Breast epithelium (tissue), 4 donors: ENCODE measurements at places on chromosomes 1 and 21.
A peak's percentile ranks its signal among the peaks of the same experiment; 100 is the strongest.

GRCh38 chr1:209162651-209163050, 420.9 kb upstream of the CAMK1G start:
- DNase-seq = no peak

DNA sequence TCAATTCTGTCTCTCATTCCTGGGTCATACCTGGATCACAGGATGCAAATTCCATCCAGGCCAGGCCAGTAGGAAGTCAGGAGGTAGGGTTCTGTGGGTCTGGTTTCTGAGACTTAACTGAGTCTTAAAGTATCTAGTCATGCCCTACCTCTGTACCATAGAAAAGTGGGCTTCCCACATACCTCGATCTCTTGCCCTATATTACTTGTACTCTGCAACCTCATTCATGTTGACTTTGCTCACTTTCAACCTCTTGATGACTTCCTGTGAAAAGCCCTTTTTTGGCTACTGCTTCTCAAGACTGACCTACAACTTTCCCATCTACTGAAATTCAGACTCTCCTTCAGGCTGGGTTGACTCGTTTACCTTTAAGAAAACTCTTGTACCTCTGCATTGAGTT, 128.9 kb upstream of the C8B start:
- DNase-seq = no peak

DNA sequence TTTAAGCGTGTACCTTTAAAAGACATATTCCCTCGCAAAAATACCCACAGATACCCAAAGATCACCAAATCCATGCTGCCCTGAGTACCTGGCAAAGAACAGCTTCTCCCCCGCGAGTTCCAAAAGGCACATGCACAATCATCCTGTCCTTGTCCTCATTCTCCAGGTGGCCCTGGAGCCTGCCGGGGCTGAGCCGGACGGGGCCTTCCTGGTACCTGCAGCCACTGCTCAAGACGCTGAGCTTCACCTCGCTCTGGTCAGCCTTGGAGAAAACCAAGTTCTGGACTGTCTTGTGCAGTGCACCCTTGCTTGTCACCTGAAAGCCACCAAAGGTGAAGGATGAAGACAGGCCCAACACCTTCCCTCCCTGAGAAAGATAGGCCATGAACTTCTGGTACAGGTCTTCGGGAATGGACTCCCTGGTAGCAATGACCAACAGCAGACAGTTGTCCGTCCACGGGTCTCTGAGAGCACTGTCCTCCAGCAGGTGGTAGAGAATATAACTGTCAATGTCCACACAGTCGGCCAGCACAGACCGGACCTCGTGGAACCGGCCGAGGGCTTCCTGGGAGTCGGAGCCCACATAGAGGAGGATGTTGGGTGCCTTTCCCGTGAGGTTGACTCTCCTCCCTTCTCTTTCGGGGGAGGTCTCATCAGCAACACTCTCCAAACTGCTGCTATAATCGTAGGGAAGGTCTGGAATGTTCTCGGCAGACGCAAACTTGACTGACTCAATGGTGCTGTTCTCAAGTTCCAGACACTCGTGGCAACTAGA, 29.9 kb downstream of the HLCS start:
- DNase-seq = no peak

GRCh38 chr21:45515241-45516061, 26.8 kb downstream of the SLC19A1 start:
- no peak for DNase-seq

GRCh38 chr1:234004591-234004990, 100.1 kb downstream of the SLC35F3 start:
- no peak for DNase-seq

- no peak for DNase-seq
Measured at GRCh38 chr1:171570295-171570694, 51.7 kb upstream of the MYOCOS start.

DNA sequence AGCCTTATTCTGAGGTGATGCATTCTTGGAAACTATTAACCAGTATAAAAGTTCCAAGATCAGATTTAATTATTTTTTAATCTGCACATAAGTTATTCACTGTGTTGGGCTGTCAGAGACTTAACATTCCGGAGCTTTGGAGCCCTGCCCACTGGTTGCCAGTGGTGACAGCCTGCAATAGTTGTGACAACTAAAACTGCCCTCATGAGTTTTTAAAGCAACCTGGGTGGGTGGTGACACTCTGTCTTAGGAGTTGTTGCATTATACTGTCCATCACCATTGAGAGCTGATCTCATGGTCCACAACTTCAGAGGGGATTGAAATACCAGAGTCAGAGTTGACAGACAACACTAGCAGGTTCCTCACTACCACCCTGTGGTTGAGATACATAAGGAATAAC, 653.9 kb upstream of the USP24 start:
- peak; percentile 52 for DNase-seq

DNA sequence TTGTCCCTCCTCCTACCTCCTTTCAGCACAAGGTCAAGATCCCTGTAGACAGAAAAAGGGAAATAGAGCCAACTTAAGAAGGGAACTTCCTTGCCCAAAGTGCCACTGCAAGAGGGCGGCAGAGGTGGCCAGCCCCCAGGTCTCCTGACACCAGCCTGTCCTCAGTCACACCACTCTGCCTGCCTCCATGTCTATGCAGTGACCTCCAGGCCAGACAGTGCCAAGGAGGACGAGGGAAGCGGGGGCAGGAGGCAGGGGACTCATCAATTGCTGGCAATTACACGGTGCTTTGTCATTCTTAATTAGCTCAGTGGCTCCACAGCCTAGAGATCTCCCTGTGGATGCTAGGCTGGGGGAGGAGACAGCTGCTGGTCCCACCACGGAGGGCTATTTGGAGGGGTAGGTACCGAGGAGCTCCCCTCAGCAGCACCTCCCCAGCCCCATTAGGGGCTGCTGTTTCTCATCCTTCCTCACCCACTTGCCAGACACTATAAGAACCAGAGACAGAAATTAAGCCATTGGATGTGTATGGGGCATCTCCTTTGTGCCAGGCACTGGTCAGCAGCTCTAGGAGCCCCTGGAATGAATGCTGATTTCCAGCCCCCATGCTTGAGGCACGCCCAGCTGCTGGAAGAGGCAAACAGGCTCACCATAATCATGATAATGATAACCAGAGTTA, 6.1 kb upstream of the LDLRAP1 start:
- DNase-seq = no peak

- no peak for DNase-seq
Measured at GRCh38 chr1:171357179-171357578, 43.2 kb downstream of the FMO4 start.

DNA sequence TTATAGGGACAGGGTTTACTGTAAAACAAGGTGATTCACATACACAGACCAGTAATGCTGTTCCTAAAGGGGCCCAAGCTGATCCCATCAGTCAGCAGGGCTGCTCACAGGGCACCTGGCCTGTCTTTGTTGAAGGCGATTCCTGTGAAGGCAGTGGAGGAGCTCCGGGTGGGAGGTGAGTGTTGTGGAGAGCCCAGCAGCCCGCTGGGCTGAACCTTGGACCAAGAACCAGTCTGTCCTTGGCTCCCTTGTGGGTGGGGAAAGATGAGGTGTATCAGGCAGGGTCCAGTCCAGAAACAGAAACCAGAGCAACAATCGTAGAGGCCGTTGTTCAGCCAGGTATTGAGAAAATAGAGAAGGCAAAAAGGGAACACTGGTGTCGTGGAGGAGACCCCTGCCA, 12.5 kb downstream of the PDXK start:
- DNase-seq = no peak

- DNase-seq = no peak
Measured at GRCh38 chr1:153698020-153698922, 19.8 kb downstream of the NPR1 start.
